ENCODE measurements at places on chromosomes 12 and 14.

- no peak for DNase-seq
These were observed 26.8 kb downstream of the BCAT1 start for GRCh38 chr12:24922090-24922489.

DNA sequence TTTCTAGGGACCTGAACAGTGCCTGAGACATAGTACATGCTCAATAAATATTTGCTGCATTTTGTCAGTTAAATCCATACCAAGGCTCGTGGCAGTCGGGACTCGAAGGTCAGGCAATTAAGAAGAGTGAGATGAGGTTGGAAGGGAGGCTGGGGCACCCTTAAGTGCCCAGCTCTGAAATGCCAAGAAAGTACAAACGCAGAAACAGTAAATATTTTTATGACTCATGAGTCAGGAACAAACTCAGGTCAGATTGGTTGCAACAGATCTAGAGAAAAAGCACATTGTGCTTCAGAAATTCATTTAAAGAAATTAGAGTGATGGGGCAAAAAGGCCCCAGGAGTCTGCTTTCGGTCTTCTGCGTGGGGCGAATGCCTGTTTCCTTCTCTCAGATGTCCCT, 83.0 kb upstream of the FZD10 start:
- no peak for DNase-seq

GRCh38 chr12:46524778-46525177, 152.2 kb upstream of the SLC38A2 start:
- no peak for DNase-seq

DNA sequence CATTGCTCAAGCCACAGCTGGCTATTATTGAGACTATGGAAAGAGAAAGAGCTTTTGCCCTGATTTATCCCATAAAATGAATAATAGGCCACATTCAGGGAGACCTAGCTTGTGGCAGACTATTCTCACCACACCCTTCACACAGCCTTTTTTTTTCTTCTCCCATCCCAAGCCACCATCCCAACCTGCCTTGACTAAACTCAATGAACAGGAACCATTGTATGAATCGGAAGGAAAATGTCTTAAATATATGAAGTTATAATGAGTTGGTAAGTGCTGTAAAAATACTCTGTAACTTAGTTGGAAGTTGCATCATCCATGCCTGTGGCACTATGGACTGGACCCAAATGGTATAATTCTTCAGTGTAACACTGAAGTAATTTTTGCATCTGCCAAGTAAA, 338.4 kb downstream of the RAD51B start:
- DNase-seq, result no peak

- no peak for DNase-seq
These were observed 391.9 kb upstream of the ATP2B1 start for GRCh38 chr12:90100579-90100978.

GRCh38 chr12:116803013-116803736, 65.1 kb downstream of the RNFT2 start:
- DNase-seq, result no peak

Data from activated CD4-positive, alpha-beta T cell treated with anti-CD3 and anti-CD28 coated beads, Interleukin-2, amount 50 U/mL, for 48 hours (primary cell).